ENCODE measurements at places on chromosomes 2 and 18.

GRCh38 chr18:49162226-49162864, 211.6 kb upstream of the SMAD7 start:
- DNase-seq: no peak

DNA sequence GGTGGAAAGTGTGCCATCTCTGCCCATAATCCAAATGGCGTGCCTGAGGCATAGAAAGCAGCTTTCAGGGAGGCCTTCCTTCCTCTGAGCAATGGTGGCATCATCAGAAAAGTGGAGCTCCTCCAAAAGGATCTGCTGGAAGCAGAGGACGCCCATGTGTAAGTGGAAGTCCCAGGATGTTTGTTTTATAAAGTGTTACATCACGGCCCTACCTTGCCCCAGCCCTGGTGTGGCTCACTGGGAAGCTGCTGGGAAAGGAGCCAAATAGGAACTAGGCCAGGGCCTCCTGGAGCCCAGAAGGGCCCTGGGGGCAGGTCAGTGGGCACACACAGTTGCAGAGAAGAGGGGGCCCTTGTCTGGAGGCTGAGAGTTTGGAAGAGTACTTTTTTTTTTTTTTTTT, 4.2 kb upstream of the ODC1 start:
- DNase-seq: no peak

DNA sequence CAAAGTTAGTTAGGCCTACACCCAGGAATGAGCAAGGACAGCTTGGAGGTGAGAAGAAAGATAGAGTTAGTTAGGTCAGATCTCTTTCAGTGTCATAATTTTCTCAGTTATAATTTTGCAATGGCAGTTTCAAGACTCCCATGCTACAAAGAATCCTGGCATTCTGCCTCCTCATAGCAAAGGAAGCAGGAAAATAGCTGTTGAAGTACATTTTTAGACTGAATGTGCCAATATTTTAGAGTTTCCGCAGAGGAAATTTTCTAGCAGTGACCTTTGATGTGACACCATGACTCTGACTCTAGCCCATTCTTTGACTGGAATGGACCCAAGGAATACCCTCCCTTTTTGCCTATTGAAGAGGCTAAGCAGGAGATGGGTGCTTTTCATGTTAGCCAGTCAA, 371.7 kb downstream of the PIK3C3 start:
- no peak for DNase-seq

DNA sequence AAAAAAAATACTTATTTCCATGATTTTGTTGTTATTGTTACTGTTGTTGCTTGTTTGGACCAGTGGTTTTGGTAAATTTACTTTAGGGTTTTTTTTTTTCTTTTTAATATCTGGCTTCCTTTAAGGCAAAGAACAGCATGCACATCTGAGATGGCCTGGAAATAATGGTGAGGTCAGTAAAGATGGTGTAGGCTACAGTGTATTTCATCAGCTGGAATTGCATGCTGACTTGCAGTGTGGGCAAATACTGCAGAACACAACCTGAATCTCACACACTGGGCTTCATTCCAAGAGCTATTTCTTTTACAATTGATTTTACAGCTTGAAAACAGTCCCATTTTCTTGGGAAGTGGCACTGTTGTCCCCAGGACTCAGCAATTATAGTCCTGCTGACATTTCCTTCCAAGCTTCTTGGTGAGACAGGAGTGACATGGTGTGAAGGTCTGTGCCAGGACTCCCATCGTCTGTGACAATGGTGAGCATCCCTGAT, 376.1 kb upstream of the SOX11 start:
- no peak for DNase-seq

- no peak for DNase-seq
Observed at GRCh38 chr18:74623047-74623816, 25.6 kb downstream of the ZNF407 start.
